HT1080 (cell line): ENCODE measurements at places on chromosomes 5 and 9.
A peak's percentile ranks its signal among the peaks of the same experiment; 100 is the strongest.

GRCh38 chr5:176359658-176360057 is 1.9 kb downstream of the KIAA1191 start:
- DNase-seq = no peak

- no peak for DNase-seq
These were observed 356.9 kb downstream of the CSNK1G3 start for GRCh38 chr5:123868881-123869280.

DNA sequence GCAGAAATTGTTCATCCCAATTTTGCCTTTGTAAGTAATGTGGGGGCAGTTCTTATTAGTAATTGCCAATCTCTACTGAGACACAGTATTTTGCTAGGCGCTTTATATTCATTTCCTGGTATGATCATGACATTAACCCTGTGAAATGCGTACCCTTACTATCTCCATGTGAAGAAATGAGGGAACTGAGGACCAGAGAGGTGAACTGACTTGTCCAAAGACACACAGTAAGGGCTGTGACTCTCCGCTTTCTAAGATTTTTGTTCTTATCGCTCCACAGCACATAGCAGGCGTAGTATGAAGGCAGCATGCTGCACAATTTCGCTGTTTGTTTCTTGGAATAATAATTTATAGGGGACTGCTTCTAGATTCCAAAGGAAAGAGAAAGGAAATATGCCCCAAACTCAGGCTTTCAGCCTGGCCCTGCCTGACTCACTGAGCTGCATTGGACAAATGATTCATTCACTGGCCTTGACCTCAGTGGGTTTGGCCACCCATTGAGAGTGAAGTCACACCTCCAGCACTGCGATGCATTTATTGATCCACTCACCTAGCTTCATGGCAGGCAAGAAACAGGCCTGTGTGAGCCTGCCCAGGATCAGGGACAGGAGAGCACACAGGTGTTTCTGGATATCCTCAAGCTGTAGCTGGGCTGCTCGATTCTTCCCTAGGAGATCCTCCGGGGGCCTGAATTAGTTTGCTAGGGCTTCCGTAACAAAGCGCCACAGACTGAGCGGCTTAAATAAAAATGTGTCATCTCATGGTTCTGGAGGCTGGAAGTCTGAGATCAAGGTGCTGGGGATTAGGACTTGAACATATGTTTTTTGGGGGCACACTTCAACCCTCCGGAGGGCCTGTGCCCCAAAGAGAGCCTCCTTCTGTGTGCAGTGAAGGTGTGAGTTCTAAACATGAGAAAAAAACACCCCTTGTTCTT is 7.2 kb upstream of the DUSP1 start:
- peak; percentile 87 for DNase-seq

- no peak for DNase-seq
These were observed 39.2 kb downstream of the ANXA2R start for GRCh38 chr5:43000914-43001313.

- no peak for DNase-seq
These were observed 31.4 kb upstream of the SELENOP start for GRCh38 chr5:42842921-42843641.

DNA sequence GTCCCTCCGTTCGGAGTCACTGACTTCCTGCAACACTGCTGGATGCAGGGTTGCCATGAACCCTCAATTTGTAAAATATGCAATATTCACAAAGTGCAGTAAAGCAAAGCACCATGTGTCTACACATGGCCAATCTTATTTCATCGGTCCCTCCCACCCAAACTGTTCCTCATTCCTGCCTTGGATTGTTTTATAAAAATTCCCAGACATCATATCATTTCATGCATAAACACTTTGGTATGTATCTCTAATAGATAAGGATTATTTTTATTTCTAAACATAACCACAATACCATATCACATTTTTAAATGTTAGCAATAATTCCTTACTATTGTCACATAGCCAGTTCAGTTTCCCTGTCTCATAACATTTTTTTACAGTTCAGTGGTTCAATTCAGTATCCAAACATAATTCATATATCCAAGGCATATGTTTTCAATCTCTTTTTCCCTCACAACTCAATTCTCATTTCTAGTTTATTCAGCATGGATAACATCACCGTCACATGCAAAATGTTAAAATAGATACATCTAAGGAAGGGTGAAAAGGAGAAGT is 82.0 kb upstream of the PCAT7 start:
- DNase-seq = no peak

- no peak for DNase-seq
These were observed 66.4 kb downstream of the EBF1 start for GRCh38 chr5:159033351-159033657.

GRCh38 chr5:67187006-67187715 is 9.4 kb downstream of the CD180 start:
- no peak for DNase-seq

- DNase-seq = no peak
These were observed 79.3 kb downstream of the SHB start for GRCh38 chr9:37989701-37990100.

GRCh38 chr9:94639061-94639998 is at the start of gene FBP1:
Gene FBP1, minus strand, starts transcription at chr9:94639518. Its CDS starts 208 bp downstream, at chr9:94639310.
- no peak for DNase-seq

DNA sequence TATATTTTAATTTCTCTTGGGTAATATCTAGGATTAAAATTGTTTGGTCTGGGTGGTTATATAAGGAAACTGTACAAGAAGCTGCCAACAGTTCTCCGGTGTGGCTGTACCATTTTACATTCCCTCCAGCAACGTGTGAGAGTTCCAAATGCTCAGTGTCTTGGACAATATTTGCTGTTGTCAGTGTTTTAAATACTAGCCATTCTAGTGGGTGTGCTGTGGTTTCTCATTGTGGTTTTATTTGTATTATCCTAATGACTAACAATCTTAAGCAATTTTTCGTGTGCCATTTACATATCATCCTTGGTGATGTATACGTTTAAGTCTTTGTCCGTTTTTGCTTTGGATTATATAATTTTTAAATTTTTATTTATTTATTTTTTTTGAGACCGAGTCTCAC is 34.0 kb downstream of the TNFSF15 start:
- no peak for DNase-seq

- DNase-seq = peak; percentile 37
These were observed at the start of gene F2R for GRCh38 chr5:76715736-76716455. Gene F2R, plus strand, starts transcription at chr5:76716126. Its CDS starts 182 bp downstream, at chr5:76716308.

DNA sequence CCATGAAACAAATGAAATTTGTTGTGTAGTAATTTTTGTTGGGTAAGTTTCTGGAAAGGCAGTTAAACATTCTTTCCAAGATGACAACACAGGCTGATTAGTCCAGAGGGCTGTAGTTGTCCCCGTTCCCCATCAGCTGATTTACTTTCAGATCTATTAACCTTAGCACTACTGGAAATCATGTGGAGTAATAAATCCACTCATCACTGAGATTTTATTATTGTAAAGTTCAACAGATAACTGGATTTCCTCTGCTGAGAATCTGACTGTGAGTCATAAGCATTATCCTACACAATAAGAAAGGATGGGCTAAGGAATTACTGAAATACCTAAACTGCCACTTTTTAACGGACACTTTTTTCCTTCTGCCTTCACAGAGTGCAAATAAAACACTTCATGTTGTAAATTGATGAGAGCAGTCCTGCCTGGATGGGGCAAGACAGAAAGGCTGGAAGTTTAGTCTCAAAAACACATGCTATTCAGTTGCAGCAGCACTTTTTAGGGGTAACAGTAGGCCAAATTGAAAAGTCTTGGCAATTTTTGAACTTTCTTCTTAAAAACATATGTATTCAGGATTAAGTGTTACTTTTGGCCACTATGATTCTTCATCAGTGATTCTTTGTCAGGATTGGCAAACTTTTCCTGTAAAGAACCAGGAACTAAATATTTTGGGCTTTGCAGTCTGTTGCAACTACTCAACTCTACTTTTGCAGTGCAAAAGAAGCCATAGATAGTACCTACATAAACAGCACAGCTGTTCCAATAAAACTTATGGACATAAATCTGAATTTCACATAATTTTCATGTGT is 7.0 kb downstream of the STOM start:
- peak; percentile 57 for DNase-seq

DNA sequence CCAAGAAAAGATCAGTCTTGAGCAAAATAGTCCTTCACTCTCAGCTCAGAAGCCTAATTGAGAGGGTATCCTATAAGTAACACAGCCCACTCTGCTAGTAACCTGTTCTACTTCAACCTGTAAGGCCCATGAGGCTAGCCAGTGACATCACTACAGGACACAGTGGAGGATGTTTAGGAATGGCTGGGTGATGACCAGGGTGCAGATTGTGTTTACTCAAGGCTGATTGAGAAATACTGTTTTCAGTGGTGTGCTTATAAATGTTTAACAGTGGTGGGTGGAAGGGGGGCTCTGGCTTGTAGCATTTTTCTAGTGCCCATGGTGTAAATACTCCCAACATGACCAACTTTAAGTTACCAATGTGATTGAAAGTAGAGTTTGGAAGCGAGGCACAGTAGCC is 159.8 kb upstream of the CCDC152 start:
- no peak for DNase-seq

- DNase-seq = no peak
These were observed 75.3 kb upstream of the TBCA start for GRCh38 chr5:77851176-77852067.

DNA sequence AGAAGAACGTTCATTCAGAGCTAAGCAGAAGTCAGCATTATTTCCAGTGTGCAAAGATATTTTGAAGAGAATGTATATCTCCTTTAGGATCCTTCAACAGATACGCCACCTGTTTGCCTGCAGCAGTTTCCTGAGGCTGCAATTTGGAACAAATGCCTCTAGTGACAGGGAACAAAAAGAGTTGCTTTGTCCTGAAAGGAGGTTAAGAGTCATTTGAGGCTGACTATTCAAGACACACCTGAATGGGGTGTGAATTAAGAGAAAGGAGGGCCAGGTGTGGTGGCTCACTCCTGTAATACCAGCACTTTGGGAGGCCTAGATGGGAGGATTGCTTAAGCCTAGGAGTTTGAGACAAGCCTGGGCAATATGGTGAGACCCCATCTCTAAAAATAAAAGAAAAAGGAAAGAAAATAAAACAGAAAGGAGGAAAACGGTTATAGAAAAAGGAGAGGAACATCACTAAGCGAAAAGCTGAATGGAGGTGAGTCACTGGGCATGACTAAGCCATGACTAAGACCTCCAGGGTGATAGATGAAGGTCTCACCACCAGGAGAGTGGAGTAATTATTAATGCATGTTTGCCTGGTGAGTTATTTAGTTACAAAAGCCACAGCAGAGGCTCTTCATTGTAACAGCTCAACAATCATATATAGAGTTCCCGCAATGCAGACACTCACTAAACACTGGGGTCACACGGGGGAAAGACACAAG is 255.2 kb upstream of the TNC start:
- DNase-seq = peak; percentile 98

DNA sequence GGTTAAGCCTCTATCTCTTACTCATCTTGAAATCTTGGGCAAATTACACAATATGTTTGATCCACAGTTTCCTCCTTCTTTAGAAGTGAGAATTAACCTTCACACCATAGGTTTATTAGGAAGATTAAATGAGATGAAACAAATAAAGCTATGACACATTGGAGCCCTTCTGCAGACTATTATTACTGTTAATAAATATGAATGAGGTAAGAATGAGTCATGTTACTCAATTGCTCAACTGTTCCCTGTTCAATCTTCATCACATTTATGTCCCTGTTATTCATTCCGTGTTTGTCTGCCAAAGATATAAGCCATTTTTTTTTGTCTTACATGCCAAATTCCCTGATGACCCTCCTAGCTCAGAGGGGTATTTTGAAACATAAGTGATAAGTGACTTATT is 52.1 kb upstream of the PAPPA start:
- DNase-seq = peak; percentile 10

DNA sequence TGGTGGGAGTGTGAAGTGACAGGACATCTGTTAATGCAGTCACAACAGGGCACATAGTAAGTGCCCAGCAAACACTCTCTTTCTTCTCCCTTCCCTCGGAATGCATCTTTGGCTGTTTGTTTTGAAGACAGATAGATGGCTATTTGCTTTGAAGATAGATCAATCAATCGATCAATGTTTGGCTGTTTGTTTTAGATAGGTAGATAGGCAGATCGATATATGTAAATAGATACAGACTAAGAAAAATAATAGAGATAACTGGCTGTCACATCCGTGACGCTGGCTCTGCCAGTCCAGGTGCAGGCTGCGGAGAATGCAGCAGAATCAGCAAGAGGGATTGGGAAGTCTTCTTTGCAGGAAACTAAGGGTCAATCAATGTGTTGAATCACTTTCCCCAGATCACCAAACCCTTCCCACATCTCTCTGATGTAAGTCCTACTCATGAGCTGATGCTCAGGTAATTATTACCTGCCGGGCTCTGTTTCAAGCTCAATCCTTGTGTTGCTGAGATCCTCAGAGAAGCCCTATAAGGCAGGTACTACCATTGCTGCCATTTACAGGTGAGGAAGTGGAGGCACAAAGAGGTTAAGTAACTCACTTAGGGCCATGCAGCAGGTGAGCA is 60.8 kb downstream of the ERGIC1 start:
- no peak for DNase-seq

DNA sequence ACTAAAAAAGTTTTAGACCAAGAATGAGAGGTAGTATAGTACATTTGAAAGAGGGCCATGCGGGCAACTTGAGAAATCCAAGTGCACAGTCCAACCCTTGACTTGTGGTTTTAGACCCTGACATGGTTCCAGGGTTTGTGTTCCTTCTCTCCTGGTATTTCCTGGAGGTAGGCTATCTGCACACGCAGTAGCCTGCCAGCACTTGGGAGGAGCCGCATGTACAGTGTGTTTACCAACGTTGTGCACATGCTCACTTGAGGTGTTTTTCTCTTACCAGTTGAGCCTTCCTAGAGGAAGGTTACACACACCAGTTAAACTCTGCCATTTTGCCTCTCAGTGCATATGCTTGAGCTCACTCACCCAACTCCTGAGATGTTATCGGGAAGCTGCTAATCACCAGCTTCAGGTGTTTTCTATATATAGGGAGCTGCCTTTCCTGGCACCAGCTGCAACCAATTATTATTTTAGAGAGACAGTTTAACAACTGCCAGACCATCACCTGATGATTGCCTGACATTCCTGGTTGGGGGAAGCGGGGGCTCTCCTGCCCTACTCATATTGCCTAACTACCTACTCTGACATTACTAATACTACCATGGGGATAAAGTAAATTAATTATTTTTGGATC is 593.4 kb upstream of the TUSC1 start:
- DNase-seq = no peak

DNA sequence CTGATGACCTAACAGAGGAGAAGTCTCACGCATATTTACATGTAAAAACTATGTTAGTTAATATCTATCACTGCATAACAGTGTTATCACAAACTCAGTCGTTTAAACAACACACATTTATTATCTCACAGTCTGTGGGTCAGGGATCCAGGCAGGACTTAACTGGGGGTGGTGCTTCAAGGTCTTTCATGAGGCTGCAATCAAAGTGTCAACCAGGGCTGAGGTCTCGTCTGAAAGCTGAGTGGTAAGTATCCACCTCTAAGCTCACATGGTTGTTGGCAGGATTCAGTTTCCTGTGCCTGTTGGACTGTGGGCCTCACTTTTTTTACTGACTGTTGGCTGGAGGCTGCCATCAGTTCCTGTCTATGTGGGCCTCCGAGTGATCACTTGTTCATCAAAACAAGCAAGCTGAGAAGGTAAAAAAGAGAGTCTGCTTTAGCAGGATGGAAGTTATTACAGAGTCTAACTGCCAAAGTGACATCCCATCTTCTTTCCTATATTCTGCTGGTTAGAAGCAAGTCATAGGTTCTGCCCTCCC is 188.6 kb downstream of the CARTPT start:
- DNase-seq = no peak

- DNase-seq = peak; percentile 22
These were observed 264.4 kb upstream of the MSX2 start for GRCh38 chr5:174459832-174460448.

GRCh38 chr5:93120051-93120450 is 461.0 kb downstream of the NR2F1-AS1 start:
- DNase-seq = no peak

- no peak for DNase-seq
These were observed 4.3 kb downstream of the CNOT8 start for GRCh38 chr5:154862766-154863165.
